ENCODE measurements at places on chromosomes 12 and 14.

- DNase-seq = no peak
These were observed 64.9 kb downstream of the GPHN start for GRCh38 chr14:66572826-66573225.

- no peak for DNase-seq
These were observed 37.5 kb downstream of the TM7SF3 start for GRCh38 chr12:26976687-26977086.

- DNase-seq = no peak
These were observed 193.2 kb downstream of the DAD1 start for GRCh38 chr14:22395803-22396202.

- no peak for DNase-seq
These were observed 311.1 kb upstream of the DIO2 start for GRCh38 chr14:80522411-80522810.

DNA sequence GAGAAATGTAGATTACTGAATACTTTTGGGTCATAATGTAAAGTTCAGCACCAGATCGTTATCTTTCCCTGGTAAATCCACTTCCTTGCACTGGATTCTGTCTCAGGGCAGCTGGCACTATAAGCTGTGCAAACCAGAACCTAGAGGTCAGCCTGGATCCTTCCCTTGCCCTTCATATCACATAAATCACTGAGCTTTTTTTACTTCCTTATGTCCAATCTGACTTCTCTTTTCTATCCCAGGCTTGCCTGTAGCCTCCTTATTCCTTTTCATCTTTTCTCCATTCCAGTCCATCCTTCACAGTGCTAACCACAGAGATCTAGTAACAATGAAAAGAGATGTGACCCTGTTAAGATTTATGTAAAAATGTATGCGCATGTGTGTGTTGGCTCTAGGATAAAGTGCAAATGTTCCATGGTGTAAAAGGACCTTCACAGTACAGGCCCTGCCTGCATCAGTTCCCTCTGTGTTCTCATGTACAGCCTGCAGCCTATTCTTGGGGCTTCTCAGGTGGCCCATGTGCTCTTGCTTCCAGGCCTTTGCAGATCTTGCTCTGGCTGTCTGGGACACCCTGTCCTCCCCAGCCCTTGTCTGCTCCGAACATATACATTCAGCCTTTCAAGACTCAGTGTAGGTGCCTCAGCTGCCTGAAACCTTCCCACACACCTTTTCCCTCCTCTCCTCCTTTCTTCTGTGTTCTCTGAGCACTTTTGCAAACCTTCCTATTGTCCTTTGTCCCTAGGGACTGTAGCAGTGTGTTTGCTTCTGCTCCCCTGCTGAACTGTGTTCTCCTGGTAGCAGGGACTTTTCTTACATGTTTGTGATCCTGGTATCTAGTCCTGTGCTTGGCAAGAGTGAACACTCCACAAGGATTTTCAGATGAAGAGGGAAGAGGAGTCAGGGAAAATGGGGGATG, 30.0 kb downstream of the PELI2 start:
- DNase-seq = no peak

- DNase-seq = no peak
These were observed 197.0 kb downstream of the ACSS3 start for GRCh38 chr12:81274637-81275529.

- no peak for DNase-seq
These were observed 2.8 kb downstream of the ARHGEF40 start for GRCh38 chr14:21072781-21073339.

- no peak for DNase-seq
These were observed 31.9 kb downstream of the MMAB start for GRCh38 chr12:109541413-109541726.

GRCh38 chr12:33012226-33012625, 115.6 kb upstream of the PKP2 start:
- DNase-seq = no peak
